ENCODE measurements at places on chromosomes 1 and 21.

- DNase-seq, result no peak
Observed at GRCh38 chr1:70528590-70529333, 117.7 kb downstream of the CTH start.

GRCh38 chr1:22949822-22950331, 22.8 kb downstream of the LACTBL1 start:
- DNase-seq, result no peak

GRCh38 chr1:162568802-162569201, 7.3 kb downstream of the UAP1 start:
- DNase-seq, result no peak

GRCh38 chr1:110591956-110592355, 14.2 kb downstream of the KCNA2 start:
- DNase-seq, result no peak

GRCh38 chr1:179053486-179053885, 27.8 kb downstream of the FAM20B start:
- no peak for DNase-seq

- no peak for DNase-seq
Observed at GRCh38 chr1:86504137-86504479, 35.4 kb downstream of the CLCA1 start.

DNA sequence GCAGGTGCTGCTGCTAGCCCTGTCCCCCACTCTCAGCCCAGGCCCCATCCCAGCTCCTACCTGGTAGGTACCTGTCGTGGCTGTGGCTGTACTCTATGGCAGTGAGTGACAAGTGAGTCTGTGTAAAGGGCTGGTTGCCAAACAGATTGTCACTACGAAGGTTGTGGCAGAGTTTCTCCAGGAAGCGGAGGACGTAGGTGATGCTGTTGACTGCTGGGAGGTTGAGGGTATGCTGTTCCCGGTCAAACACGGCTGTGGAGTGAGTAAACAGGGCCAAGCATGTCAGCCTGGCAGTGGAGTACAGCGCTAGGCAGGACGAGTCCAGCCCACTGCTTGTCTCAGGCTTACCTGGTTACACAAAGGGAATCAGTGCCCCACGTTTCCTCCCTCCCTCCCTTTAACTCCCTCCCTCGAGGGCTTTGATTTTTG, 24.8 kb upstream of the SLFNL1 start:
- no peak for DNase-seq

- no peak for DNase-seq
Observed at GRCh38 chr1:154453161-154453560, 48.0 kb downstream of the IL6R start.

GRCh38 chr1:178241837-178242236, 147.9 kb downstream of the RASAL2 start:
- no peak for DNase-seq

DNA sequence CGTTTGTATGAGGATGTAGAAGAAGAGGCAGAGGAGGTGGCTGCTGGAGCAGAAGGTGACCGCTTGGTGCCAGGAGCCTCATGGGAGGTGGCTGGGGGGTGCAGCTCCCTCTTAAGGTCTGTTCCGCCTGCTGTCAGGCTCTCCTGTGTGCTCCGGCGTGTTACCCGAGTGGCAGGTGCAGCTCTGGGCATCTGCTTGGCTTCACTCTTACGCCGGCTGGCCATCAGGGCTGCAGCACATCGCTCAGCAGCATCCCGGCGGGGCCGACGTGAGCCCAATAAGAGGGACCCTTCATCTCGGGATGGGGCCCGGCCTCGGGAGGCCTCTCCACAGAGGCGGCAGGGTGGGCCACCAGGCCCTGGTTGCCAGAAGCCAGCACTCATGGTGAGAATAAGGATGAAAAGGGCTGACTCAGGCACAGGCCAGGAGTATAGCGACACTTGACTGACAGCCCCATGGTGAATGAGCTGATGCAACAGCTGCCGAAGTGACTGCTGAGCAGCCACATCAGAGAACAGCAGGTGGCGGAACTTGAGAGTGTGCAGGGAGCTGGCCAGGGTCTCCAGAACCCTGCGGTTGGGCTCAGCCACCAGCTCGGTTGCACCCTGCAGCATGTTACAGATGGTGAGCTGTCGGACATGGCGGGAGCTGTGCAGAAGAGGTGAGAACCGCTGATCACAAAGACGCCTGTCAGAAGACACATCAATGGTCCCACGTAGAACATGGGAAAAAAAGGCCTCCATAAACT, 17.5 kb downstream of the LRRC41 start:
- DNase-seq, result no peak

GRCh38 chr1:77857552-77857951, 30.9 kb upstream of the NEXN start:
- DNase-seq, result no peak

DNA sequence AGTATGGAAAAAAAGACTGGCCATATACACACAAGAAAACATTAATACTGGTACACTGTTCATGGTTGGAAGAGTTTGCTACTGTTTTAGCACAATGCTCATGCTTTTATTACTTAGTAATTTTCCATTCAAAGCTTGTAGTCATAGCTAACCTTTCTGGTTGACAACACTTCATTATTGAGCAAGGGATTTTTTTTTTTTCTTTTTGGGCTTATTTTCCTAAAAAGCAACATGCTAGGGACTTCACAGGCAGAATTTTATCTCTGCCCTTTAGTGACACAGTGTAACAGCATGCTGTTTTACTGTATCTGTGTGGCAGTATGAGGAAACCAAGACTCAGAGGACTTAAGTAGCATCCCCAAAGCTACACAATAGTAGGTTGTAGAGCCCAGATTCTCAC, 58.5 kb downstream of the FGGY start:
- no peak for DNase-seq

- no peak for DNase-seq
Observed at GRCh38 chr1:27831568-27832410, 1.2 kb downstream of the PPP1R8 start.

DNA sequence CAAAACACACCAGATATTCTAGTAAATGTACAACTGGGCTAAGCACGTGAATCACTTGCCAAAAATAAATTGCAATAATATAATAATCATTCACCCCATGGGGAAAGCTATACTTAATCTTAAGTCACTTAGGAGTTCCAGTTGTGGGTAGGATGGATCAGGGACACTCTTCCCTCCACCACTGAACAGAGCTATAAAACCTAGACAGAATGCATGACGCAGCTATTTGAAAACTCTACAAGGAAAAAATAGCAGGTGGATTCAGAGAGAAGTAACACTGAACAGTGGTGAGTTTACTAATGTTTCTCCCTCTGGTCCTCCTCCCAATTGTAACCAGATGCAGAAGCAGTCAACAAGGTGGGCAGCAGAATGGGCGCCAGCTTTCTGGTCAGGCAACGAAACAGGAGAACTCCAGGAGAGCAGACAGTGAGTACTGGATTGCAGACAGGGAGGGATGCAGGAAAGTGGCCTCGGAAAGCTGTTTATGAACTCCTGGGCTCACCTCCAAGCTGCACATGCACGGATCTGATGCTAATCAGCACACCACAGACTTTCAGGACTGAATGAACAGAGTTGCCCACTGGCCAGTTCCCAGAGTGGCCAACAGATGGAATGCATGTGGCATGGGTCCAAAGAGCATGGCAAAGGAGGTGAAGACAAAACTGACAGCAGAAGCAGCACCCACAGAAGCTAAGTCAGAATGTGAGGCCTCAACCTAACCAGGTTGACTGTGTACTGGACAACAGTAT, 41.4 kb downstream of the TARBP1 start:
- no peak for DNase-seq
